ENCODE measurements at places on chromosomes 2 and 18. TPM values are rescaled to one million over a fixed set of nuclear protein-coding genes. Genes with fewer than 3 reads are reported as not detected.

DNA sequence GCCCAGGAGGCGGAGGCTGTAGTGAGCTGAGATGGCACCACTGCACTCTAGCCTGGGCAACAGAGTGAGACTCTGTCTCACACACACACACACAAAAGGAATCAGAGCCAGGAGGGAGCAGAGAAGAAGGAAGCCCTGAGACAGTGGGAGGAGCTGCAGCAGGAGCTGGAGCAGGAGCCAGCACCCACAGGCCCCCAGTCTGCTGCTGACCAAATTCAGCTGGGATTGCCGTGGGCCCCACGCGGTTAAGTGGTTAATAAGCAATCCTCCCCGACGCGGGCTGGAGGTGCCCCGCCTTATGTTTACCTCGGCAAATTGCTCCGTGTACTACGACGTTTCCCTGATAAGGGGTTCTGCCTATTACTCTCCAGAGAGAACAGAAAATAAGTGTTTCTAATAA, 265.3 kb downstream of the TWIST2 start:
- peak; percentile 37 for DNase-seq

GRCh38 chr2:232817756-232818155, 41.4 kb upstream of the KCNJ13 start:
- DNase-seq, result no peak

DNA sequence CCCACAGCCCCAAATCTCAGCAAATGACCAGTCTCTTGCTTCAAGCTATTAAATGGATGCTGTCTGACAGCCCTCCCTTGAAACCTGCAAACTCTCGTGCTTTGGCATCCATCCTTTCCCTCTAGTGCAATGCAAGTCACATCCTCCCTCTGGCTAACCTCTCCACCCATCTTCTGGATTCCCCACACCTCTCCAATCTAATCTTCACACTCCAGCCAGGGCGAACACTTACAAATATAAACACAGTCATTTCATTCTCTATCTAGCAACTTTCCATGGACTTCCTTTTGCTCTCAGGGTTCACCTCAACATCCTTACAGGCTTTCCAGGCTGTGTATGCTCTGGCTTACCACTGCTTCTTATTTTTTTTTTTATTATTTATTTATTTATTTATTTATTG, 10.1 kb upstream of the NARS1 start:
- no peak for DNase-seq

The CABYR gene
- total RNA-seq, result not detected

DNA sequence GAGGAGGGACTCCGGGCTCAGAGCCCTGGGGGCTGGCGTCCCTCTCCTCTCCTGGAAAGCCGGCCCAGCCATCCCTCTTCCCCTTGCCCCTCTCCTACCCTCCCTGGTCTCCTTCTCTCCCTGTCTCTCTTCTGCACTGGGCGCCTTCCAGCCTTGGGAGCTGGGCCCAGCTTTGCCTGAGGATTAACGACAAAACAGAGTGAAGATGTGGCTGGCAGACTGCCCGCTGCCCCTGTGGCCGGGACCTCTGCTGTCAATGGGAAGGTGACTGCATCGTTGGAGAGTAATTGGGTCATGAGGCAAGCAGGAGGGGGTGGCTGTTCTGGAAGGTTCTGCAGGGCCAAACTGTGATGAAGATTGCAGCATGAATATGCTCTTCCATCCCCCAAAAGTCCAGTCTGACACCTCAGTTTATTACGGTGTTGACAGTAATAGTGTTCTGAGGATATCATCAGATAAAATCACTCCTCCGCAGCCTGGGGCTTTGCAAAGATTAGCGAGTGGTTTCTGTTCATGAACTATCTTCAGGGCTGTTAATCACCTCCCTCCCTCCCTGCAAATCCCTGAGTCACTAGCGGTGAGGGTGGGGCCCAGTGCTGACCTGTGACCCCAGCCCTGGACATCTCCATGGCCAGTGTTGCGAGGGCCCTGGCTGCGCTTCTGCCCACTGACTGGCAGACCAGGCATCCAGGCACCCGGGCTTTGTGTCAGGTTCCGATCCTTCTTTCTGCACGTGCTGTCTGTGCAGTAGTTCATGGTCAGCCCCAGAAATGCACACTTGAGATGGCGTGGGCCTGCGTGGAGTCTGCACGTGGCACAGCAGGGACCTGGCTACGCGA, 23.0 kb downstream of the RTP5 start:
- peak; percentile 88 for DNase-seq

DNA sequence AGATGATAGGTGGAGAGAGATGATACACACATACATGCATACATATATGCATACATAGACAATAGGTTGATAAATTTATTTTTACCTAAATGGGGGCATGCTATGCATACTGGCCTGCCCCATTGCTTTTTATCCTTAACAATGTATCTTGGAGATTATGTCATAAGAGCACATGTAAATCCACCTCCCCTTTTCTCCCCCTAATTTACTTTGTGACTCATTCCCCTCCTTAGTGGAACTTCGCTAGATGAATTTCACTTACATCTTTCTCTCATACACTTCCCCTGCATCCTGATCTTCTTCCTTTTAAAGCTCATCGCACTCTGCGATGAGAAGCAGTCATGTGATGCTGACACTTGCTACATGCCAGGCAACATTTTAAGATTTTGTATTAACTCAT, 223.6 kb downstream of the C1D start:
- no peak for DNase-seq

DNA sequence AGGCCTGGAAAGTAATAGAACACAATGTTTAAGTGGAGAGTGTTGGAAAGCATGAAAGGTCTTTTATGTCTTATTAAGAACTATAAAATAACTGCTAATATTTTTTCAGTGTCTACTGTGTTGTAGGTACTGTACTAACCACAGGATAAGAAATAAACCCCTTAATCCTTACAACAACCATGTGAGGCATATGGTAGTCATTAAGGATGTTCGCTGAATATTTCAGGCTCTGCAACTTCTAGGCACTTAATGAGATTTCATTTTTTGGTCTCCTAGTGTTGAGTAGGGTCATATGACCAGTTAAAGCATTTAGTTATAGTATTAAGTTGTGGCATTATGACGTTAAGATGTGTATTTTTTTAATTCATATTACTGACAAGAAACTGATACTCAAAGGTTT, 346.6 kb upstream of the KCNH7 start:
- no peak for DNase-seq

GRCh38 chr2:78817430-78817829, 208.1 kb upstream of the REG3G start:
- no peak for DNase-seq

DNA sequence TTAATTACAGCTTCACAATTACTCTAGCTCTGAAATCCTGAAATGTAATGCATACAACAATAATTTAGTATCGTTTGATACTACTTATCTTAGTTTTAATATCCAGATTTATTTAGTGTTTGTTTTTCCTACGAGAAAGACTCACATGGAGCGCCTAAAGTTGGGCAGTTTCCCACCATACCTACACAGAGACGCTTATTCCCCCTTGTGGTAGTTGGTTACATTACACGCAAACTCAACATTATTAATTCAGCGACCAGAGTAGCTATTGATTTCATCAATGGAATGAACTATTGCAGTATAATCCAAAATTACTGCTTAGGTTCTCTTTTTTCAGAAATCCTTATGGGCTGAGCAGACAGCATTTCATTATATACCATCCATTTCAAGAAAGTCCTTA, 164.0 kb upstream of the REG3G start:
- DNase-seq, result peak; percentile 23

DNA sequence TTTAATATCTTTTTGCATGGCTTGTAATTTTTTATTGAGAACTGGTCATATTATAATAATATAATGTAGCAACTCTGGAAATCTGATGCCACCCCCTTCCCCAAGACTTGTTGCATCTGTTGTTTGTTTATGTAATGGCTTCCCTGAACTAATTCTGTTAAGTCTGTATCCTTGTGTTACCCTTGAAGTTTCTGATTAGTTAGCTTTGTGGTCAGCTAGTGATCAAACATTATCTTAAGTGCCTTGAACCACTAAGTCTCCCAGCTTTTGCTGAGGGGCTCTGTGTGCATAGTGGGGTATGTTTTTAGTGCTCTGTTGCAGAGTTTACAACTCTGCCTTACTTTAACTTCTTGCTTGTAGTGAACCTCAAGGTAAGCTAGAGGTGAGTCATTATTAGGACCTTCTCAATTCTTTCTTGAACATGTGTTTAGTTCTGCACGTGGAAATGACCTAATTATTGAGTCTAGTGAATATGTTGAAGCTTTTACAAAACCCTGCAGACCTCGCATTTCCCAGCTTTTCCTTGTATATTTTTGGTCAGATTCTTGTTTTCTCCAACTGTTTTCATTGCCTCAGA, 24.8 kb downstream of the SMCHD1 start:
- DNase-seq, result no peak

GRCh38 chr2:120887320-120887697, 151.6 kb downstream of the GLI2 start:
- DNase-seq, result no peak

GRCh38 chr2:196944570-196944969, 18.1 kb upstream of the PGAP1 start:
- no peak for DNase-seq

Data from K562 (cell line).